Activated T-cell treated with anti-CD3 and anti-CD28 coated beads for 48 hours (primary cell): ENCODE measurements at places on chromosomes 2 and 18.
A peak's percentile ranks its signal among the peaks of the same experiment; 100 is the strongest.

DNA sequence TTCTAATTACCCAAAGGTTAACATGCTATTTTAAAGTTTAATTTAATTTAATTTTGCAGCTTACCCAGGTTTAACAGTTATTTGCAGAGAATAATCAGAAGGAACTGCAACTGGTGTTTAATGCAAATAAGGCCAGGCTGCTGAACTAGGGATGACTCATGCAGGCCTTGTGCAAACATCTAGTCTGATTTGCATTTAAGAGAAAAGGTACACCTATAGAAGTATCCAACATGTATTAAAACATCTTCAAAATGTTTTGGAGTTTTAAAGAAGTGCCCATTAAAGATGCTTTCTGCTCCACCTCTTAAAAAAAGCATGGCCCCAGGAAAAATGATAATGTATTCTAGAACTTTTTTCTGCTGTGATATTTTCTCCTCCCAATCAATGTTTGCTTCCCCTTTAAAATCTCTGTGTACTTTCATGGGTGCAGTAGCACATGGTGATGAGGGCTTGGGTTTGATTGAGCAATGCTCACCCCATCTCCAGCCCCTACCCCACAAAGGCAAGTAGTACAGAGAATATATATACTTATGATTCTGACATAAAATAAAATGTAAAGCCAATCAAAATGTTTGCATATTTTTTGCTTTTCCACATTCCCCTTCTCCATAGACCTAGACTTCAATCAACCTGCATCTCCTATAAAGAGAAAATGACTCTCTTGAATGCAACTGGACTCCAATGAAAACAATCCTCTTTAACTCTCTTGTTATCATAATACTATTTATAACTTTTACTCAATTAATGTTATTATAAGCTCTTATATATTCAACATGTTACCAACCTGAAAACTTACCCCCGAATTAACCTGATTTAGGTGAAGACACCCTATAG lies 54.1 kb downstream of the ATP8B1 start:
- no peak for DNase-seq

- no peak for DNase-seq
Observed at GRCh38 chr2:74957886-74958273, 563 bp upstream of the POLE4 start.

DNA sequence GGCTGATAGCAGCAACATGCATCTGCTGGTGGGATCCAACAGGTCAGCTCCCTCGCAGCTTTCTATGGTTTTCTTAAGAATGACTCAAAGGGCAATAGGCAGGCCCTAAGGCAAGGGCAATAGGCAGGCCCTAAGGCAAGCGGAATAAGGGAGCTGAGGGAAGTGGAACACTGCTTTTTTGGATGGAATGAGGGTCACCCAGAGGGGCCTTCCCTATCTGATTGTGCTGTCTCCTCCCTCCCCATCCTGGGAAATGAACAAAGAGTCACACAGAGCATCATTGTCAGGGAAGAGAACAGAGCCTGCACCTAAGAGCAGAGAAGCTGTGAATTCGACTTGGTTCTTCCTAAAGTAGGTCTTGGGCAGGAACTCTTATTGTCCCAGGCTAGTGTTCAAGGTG lies 43.3 kb upstream of the PTPRM start:
- no peak for DNase-seq

- no peak for DNase-seq
Observed at GRCh38 chr2:216677439-216678097, 17.8 kb downstream of the IGFBP5 start.

DNA sequence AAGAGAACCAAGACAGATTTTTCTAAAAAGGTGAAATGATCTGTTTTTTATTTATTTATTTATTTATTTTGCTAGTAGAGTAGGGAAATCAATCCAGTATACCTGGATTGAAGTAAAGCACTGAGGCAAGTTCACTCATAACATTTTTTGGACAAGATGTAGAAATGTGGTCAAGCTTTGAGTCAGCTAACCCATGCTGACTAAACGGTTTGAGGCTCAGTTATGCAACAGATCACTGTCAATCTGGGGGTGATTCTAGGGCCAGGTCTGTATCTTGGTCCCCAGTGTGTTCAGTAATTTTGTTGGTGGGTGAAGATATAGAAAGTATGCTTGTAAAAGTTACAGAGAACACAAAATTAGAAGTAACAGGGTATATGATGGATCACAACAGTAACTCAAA lies 60.2 kb downstream of the RMDN2 start:
- DNase-seq, result no peak

DNA sequence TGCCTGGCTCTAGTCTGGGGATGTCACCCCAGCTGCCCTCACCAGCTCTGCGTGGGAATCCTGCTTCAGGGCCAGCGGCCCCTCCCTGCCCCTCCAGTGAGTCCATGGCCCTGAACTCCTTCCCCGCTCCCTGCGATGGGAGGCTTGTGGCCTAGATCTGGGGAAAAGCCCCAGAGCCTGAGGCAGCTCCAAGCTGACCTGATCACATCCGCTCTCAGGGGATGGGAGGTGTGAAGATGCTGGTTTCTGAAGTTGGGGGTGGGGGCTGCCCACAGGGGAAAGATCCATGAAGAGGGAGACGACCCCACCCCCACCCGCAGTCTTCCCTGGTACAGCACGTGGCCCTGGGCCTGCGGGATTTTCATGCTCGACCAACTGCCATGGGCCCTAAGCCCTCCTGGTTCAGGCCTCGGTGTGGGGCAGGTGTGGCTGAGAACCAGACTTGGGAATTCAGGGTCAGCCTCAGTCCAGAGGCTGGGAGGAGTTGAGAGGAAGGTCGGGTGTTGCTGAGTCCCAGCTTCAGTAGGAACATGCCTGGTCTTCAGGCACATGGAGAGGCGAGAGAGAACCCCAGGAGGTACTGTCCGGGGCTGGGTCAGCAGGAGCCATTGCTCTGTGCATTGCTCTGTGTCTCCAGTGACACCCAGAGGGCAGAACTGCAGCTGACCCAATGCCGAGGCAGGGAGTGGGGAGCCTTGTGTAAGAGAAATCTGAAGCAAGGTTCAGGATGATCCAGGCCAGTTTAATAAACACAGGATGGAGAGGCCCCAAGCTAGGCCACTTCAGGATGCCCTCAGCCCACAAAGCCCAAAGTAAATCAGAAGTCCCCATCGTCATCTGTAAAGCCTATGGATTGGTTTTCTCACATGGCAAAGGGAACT lies 115.1 kb downstream of the CAPN13 start:
- DNase-seq, result no peak

- DNase-seq, result no peak
Observed at GRCh38 chr2:119179991-119180390, 21.4 kb upstream of the C1QL2 start.

GRCh38 chr18:55778788-55779690 lies 191.0 kb upstream of the TCF4 start:
- DNase-seq, result no peak

- no peak for DNase-seq
Observed at GRCh38 chr2:219612577-219613286, 14.7 kb upstream of the SLC4A3 start.

DNA sequence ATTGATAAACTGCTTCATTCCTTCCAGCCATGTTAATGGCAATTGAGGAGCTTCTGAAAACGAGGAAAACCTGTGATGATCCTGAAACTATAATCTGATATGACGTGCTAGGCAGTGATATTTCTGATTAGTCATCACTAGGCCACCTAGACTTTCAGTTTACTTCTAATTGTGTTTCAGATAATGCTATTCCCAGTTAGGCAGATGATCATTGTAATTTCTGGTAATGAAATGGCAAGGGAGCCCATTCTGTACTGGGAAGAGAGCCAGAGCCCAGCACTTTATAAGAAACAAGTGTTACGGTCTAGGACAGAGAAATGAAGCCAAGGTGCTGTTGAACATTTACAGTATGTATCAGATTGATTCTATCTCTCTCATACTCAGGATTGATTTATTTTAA lies 106.2 kb downstream of the CPO start:
- DNase-seq, result no peak

DNA sequence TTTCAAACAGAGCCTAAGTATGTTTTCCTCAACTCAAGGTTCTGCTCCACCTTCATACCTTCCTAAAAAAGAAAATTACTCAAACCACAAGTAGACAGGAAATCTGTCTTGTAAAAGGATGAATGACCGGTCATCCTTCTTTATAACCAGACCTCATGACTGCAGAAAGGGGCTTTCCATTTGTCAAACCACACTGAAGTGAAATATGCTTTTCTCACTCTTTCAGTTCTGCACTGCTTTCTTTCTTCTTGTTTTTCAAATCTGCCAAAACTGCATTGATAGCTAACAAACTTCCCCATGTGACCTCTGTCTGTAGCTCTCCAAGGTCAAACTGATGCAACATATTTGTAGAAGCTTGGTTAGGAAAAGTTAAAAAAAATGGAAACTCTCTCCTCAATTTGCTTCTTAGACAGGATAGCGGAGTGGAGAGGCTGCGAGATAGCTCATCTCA lies 308.9 kb upstream of the CCDC68 start:
- no peak for DNase-seq

GRCh38 chr2:120769787-120770120 lies 34.1 kb downstream of the GLI2 start:
- no peak for DNase-seq

GRCh38 chr2:170177950-170178781 lies at the start of gene MYO3B:
Gene MYO3B (plus strand): TSS chr2:170178147. CDS start chr2:170178288, 141 bp downstream.
- no peak for DNase-seq

DNA sequence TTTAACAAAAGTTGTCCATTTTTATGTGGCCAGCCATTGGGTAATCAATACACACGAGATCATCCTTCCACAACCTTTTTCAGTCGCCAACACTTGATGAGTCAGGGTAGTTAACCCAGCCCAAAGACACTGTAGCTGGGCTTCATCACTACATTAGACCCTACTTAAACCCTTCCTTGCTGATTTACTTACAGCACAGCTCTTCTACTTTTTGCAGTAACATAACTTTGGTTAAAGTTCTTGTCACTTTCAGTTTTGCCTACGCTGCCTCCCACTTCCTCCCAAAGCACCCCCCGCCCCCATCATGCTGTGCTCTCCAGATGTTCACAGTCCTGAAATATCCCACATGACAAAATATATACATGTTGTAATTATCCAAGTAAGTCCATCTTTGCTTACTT lies 103.6 kb downstream of the CDK15 start:
- no peak for DNase-seq

DNA sequence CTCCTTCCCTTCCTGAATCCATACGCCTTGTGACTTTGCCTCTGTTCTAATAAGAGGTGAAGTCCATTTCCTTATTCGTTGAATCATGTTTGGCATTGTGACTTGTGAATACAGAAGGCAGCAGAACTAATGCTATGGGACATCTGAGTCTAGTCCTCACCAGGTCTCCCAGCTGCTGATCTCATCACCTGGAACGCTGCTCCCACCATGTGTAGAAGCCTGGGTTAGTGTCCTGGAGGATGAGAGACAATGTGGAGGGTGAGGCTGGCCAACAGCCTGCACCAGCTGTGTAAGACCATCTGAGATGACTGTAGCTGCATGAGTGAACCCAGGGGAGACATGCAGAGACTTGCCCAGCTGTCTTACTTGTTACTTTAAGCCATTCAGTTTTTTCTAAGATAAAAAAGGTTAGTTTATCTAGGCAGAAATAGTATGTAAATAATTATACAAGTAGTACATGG lies 3.5 kb upstream of the HAAO start:
- no peak for DNase-seq

GRCh38 chr2:222693837-222694236 lies 22.4 kb downstream of the MOGAT1 start:
- no peak for DNase-seq

GRCh38 chr18:76443519-76444445 lies 51.3 kb downstream of the ZNF516 start:
- no peak for DNase-seq

- DNase-seq, result no peak
Observed at GRCh38 chr2:180559771-180560170, 420.6 kb upstream of the UBE2E3 start.

- DNase-seq, result no peak
Observed at GRCh38 chr2:674321-674985, 2.8 kb downstream of the TMEM18 start.

DNA sequence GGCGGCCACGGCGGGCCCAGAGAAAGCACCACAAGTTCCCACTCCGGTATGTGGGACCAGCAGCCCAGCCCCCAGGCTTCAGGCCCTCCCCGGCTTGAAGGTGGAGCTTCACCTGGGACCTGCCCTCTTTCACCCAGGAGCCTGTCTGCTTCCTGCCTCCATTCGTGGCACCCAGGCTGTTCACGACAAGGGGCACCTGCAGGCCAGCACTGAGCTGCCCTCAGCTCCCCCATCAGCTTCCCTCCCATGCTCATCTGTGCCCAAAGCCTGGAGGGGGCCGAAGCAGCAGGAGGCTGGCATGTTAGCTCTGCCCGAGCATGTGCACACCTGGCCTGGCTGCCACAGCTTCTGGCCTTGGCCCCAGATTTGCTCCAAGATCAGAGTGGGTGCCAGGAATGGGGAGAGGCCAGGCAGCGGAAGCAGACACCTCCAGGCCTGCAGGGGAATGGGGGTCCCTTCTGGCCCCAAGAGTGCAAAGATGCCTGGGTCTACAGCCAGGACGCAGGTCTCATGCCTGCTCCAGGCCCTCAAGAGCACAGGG lies 312.4 kb upstream of the SYT4 start:
- no peak for DNase-seq

- no peak for DNase-seq
Observed at GRCh38 chr2:230131366-230131765, 62.6 kb upstream of the SLC16A14 start.

DNA sequence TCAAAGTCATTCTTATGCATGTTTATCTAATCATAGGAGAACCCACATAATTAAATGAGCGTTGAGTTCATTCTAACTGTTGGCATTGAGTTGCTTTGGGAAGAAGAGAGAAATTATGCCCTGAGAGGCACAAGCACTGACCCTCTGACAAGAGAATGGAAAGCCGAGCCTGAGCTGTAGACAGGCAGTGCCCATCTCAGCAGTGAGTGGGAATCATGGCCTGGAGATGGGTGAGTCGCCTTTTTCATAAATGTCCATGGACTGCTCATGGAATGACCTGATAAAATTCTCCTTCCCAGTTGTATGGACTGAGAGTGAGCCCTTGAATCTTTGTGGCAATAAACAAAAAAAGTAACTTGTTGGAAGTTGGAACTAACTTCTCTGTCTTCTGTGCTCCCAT lies 21.4 kb upstream of the MYO3B start:
- no peak for DNase-seq

DNA sequence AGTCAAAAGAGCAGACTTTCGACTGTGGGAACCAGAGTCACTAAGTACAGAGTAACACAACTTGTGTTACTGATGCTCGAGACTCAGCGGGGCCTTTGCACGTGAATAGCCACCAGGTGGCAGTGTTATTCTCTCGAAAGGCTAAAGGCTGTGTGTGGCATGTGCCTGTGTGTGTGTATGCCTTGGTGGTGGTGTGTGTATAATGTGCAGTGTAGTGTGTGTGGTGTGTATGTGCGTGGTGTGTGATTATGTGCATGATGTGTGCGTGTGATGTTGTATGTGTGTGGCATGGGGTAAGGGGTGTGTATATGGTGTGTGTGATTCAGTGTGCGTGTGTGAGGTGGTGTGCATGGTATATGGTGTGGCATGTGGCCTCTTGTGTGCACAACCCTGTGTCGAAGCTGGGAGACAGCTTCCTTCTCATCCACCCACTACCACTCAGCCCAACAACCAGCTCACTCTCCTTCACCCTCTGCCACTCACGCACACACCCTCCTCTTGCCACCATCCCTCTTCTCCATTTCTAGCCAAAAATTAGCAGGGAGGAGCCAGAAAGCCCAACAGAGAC lies 83.0 kb upstream of the ZNF532 start:
- DNase-seq, result peak; percentile 55

GRCh38 chr2:31429759-31430438 lies 15.4 kb upstream of the XDH start:
- peak; percentile 17 for DNase-seq
